ENCODE measurements at places on chromosomes 11 and 22. TPM values are rescaled to one million over a fixed set of nuclear protein-coding genes. Genes with fewer than 3 reads are reported as not detected.

Gene MRGPRF
- 16.7 TPM for total RNA-seq

Gene TENM4
- total RNA-seq: 18.3 TPM

Gene LGALS12
- 9.9 TPM for total RNA-seq

Gene PAMR1
- 37.1 TPM for total RNA-seq

Gene CHCHD10
- total RNA-seq: 3.7 TPM

Gene JAML
- 6.8 TPM for total RNA-seq

Gene PLA2G3
- not detected for total RNA-seq

Gene OR6T1
- not detected for total RNA-seq

Gene HEPHL1
- under 0.01 TPM for total RNA-seq

Gene SMTNL1
- total RNA-seq: 69.9 TPM

Gene UCP3
- 1.6 TPM for total RNA-seq

Gene YPEL4
- 0.52 TPM for total RNA-seq

Gene OR5L1
- total RNA-seq: not detected

Gene OR52E8
- not detected for total RNA-seq

Gene GAS2
- total RNA-seq: 42.8 TPM

Gene PRDM11
- 9.4 TPM for total RNA-seq
